ENCODE measurements at places on chromosomes 11 and 22.

DNA sequence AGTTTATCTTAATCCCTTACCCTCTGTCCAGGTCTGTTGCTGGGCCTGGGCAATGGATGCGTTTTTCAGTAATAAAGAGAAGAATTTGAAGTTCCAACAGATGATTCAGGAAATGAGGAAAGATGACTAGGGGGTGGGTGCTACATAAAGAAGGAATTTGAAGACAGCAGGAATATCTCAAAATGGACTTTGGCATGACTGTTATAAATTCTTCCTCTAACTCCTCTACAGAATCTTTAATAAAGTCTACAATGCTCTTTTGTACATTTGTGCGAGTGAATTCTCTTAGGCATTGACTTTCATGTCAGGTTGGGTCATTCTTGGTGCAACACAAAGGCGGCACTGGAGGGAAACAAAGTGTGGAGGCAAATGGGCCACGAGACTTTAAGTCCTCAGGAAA is 35.1 kb upstream of the PRSS23 start:
- DNase-seq, result peak; percentile 55

GRCh38 chr11:41845066-41845465 is 385.6 kb upstream of the LRRC4C start:
- no peak for DNase-seq

DNA sequence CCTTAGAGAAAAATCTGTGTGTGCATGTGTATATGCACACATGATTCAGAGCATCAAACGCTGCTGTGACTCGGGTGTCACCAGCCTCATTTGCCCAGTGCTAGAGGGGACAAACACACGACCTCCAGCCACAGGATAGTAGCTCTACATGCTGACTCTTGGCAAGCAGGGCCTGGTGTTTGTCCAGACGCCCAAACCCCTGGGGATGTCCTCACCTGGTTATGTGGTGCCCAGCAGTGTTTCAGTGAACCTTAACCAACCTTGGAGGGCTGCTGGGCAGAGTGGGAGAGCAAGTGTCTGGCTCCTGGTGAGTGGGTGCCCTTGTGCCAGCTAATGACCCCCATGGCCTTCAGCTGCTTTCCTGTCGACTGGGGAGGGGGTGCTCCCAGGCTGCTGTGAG is 26.7 kb downstream of the IGLL1 start:
- DNase-seq, result no peak

DNA sequence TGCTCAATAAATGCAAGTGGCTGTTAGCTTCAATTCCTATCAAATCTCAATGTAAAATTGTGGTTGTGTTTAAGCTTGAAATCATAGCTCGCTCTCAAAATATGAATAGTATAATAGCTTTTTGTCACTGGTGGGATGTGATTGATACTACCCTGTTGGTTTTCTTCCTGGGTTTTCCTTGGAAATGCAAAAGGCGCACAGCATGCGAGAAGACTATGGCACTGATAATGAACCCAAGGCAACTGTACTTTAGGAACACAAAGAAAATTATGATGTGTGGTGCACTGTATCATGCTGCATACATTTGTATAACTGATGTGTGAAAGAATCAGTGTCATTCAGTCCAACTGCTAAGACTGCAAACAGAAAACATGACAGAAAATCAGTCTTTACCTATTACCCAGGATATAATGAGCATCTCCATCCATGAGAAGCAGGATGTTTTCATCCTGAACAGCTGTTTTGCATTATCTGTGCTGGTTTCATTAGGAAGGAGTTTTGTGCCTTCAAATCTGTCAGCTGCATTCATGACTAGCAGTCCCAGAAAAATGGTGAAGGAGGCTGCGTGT is 101.2 kb downstream of the TRPC6 start:
- DNase-seq, result no peak

DNA sequence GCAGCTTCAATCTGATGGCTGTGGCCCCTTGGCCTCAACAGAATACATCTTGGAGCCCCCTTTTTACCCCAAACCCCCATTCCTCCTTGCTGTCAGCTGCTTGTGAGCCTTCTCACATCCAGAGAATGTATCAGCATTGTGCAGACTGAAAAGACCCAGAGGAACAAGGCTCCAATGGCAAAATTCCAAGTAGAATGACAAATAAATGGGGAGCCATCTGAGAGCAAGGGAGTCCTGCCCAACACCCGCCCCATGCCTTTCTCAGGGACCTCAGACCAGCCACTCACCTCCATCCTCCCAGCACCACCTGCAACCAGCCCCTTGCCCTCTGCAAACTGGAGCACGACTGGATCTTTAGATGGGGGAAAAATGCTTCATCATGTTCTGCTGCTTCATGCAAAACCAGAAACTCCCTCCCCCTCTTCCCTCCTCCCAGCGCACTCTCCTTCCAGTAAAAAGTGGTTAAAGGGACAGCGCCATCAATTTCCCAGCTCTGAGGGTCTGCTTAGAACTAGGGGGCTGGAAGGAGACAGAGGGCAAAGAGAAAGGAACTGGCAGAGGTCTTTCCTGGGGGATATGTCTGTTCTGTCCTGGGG is 2.2 kb upstream of the NEFH start:
- no peak for DNase-seq

- no peak for DNase-seq
Observed at GRCh38 chr11:64729851-64730382, 6.9 kb upstream of the NRXN2 start.

GRCh38 chr22:46788441-46789172 is 26.2 kb downstream of the TBC1D22A start:
- no peak for DNase-seq

DNA sequence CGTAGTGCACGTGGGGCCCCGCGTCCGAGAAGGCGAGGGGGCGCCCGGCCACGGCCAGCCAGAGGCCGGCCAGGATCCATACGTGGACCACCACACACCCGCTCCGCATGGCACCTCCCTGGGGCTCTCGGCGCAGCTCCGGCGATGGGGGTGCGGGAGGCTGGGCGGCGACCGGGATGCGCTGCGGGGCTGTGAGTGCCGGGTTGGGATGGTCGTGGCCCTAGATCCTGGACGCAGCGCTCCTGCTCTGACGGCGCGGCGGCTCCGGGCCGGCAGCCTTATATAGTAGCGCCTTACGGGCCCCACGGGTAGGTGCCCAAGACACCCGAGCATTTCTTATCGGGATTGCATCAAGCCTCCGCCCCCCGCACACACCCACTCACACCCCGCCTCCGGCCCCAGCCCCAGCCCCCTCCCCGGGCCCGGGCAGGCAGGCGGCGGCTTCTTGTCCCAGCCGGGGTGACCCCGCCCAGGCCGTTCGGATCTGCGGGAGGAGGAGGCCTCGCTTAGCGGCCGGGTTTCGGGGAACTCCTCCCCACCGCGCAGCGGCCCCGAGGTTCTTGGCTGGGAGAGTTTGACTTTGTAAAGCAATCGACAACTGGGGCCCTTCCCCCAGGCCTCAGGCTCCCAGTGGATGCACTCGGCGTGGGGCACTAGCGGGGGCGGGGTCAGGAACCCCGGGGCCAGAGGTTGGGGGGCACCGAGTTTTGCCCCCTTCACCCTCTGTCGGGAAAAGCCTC is at the start of gene FGF19:
FGF19 (minus strand) TSS at position 255 of the 740 bp plus-strand sequence; CDS start at position 109, 146 bp downstream.
- no peak for DNase-seq

DNA sequence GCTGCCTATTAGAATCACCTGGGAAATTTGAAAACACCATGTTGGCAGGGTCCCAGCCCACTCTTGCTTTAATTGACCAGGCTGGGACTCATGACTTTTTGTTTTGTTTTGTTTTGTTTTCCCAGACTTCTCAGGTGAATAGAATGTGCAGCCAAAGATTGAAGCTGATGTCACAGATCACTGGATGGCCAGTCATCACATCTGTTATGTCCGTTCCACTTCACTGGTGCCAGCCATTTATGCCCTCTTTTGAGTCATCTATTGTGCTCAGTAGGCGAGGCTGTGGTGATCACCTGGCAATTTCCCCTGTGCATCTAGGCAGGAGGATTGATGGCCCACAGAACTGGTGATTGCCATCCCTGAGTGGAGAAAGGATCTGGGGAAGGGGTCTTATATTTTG is 297.3 kb downstream of the INSC start:
- no peak for DNase-seq

DNA sequence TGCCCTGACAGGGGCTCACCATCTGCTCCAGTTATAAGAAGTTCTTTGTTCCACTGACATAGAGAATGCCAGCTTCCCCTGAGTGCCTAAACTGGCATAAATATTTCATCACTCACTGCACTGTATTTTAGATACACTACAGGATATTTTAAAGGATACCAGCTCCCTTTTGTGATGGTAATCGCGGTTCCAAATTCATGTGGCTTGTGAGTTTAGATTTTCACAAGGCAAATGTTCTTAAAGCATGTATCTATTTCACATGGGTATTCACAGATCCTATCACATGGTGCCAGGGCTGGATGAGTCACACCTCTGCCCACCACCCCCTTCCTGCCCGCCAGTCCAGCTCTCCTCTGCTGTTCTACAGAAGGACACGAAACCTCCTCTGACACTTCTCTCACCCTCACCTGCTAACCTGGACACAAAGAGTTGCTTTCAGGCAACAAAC is 105.5 kb downstream of the KCNC1 start:
- DNase-seq, result no peak

DNA sequence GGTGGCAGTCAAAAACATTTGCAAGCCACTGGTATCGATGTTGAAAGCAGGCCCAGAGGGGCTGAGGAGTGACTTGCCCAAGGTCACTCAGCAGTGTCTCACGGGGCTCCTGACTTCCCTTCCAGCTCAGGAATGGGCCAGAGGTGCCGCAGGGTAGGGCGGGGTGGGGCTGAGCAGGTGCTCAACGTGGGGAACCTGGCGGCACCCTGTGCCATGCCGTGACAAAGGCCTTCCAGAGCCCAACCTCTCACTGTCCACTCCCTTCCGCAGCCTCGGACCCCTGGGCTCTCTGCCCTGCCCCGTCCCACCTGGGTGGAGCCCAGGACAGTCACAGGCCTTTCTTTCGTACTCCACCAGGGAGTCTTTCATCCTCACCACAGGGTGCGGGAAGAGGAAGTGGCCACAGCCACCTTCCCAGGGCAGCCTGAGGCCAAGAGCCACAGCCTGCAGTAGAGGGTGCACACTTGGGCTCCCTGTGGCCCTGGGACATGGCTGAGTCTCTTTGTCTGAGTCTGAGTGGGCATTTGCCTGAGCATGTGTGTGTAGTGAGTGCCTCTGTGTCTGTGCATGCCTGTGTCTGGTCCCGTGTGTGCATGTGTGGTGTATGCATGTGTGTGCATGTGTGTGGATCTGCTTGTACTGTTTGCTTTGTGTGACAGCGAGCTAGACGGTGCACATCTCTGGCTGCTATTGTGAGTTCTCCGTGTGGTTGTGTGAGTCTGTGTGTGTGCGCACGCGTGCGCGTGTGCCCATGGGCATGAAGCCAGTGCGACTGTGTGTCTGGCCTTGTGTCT is 6.0 kb upstream of the LIF start:
- no peak for DNase-seq

DNA sequence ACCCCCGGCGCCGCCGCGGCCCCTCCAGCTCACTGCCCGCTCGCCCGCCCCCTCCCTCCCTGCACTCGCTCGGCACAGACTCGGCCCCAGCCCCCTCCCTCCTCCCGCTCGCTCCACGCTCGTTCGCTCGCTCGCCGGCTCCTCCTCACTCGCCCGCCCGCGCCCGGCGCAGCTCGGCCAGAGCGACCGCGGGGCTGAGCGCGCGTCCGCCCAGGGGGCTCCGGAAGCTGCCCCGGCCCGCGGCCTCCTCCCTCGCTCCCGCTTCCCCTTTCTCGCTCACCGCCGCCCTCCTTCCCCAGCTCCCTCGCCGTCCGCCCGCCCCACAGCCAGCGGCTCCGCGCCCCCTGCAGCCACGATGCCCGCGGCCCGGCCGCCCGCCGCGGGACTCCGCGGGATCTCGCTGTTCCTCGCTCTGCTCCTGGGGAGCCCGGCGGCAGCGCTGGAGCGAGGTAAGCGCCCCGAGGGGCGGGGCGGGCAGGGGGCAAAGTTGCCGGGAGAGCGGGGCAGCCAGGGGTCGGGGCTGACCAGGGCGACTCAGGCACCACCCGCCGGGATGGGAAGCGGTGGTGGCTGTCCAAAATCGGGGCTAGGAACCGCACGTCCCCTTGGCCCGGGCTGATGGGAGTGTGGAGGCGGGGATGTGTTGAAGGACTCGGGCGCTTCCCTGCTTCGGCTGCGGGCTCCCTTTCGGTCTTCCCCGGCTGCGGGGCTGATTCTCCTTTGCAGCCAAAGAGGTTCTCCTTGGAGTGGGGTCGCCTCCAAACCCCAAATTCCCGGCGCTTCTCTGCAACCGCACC is at the start of gene SEZ6L:
SEZ6L (plus strand) TSS at position 148 of the 797 bp plus-strand sequence; CDS start at position 356, 208 bp downstream.
- no peak for DNase-seq

DNA sequence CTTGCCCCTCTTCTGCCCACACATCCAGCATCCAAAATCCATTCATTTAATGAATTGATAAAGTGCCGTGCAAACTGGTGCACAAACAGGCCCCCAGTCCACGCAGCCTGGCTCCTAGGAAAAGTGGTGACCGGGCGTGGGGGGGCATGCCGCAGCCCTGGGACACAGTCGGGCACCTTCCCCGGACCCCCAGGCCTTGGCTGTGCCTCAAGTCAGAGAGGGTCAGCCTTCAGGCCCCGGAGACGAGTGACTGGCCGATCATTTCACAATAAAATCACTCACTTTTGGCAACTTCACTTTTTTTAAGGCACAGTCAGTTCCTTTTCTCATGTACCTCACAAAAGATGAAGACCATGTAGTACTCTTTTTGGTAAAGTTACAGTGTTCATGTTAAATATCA is 8.0 kb downstream of the CDPF1 start:
- DNase-seq, result no peak

GRCh38 chr11:130738611-130739010 is 177.7 kb downstream of the SNX19 start:
- DNase-seq, result peak; percentile 45

GRCh38 chr11:64880240-64881001 is 2.0 kb upstream of the EHD1 start:
- DNase-seq, result no peak

DNA sequence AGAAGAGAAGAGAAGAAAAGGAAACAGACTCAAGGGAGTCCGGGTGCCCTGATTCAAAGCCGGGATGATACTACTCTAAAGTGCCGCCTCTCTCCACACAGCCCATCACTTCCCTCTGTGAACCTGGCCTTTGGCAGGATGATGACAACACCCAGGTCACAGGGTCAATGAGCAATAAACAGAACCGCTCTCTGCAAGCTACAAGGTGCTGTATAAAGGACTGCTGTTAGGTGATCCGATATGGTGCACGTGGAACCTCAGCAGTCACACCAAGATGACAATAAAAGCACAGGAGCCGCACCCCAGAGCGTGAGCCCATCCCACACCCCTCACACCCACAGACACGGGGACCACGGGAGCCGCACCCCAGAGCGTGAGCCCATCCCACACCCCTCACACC is 10.7 kb downstream of the TTLL1 start:
- no peak for DNase-seq
